Stimulated activated CD8-positive, alpha-beta memory T cell treated with anti-CD3 and anti-CD28 coated beads, Interleukin-4, amount 100 ng/mL, for 1 hour (primary cell): ENCODE measurements at places on chromosomes 4 and X.
A peak's percentile ranks its signal among the peaks of the same experiment; 100 is the strongest.

DNA sequence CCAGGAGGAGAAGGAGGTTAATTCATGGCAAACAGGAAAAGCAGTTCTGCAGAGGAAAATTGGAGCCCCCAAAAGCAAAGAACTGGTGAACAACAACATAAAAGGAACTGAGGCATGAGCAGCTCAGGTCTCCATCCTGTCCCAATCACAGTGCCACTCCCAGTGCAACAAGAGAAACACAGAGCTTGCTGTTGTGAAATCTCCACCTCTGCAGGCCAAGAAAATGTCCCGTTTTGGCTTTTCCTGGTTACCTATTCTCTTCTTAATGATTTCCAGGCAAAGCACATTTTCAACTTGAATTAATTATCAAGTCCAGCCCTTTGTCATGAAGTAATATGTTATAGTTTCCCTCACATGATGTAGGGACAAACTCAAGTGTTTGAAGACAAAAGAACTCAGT is 778 bp downstream of the C1QTNF7 start:
- no peak for DNase-seq

GRCh38 chr4:152044331-152045036 is 283.7 kb upstream of the GATB start:
- no peak for DNase-seq

GRCh38 chrX:70044541-70045245 is 5.0 kb downstream of the AWAT2 start:
- DNase-seq = no peak

DNA sequence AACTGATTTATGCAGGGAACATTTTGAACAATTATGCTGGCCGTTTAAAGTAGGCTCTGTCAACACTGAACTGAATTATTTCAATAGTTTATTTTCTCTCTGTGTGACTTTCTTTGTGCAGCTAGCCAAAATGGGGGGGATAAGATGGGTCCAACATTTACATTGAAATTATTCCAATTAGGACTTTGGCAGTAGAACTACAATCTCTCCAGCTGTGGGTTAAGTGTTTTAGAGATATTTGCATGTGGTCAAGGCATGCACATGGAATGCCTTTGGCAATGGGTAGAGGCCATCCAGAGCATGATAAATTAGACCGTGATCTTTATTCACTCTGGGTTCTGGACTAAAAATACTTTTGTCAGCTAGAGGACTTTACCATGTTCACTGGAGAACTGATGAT is 107.9 kb upstream of the ELOVL6 start:
- no peak for DNase-seq

GRCh38 chr4:152975380-152976211 is 39.5 kb downstream of the FHDC1 start:
- no peak for DNase-seq

DNA sequence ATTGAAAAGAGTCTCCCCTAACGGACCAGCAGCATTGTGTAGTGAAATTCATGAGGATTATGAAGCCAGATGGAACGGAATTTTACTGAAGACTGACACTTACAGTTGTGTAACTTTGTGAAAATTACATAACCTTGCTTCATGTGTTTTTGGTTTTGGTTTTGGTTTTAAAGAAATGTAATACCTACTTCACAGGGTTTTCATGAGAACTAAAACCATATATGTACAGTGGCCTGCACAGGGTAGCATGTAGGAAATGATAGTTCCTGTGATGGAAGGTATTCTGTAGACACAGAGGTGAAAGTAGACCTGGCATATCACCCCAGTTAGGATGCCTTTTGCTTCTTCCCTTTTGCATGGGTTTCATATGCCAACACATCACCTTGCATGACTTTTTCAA is 247.0 kb downstream of the BANK1 start:
- no peak for DNase-seq

DNA sequence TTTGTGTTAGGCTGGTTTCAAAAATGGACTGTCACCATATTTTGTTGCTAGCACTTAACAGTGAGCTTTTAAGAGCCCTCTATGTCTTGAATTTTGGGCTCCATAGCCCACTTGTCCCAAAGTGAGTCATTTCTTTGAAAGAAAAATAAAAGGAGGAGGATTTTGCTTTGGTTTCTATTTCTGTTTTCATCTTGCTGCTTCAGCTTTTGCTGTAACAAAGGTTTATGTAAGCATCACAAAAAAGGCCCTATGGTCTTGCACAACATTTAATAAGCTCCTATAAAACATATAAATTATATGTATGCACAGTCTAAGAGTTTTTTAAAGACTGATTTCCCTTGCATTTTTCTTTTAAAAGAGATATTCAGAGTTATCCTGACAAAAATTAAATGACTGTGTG is 105.2 kb downstream of the PHOX2B start:
- DNase-seq = no peak

- DNase-seq = no peak
Measured at GRCh38 chr4:139898293-139898692, 232.7 kb downstream of the MGST2 start.

- no peak for DNase-seq
Measured at GRCh38 chr4:51906167-51906958, 63.4 kb downstream of the DCUN1D4 start.

- no peak for DNase-seq
Measured at GRCh38 chrX:108735091-108735678, 1.2 kb downstream of the IRS4 start.

DNA sequence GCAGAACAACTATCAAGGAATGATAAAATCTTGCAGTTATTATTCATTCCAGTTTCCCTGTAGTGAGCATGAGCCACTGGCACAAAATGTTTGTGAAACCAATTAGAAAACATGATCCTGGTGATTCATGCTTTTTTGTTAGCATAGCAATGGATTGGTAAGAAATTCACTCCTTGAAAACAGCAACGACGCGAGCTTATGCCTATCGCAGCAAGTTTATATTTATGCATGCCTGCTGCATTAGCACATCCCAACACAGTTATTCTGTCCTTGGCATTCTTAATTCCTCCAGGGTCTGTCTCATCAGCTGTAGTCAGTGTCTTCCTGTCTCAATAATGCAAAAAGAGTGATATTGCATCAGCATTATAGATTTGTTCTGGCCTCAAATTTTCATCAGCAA is 975.9 kb downstream of the STIM2 start:
- no peak for DNase-seq

DNA sequence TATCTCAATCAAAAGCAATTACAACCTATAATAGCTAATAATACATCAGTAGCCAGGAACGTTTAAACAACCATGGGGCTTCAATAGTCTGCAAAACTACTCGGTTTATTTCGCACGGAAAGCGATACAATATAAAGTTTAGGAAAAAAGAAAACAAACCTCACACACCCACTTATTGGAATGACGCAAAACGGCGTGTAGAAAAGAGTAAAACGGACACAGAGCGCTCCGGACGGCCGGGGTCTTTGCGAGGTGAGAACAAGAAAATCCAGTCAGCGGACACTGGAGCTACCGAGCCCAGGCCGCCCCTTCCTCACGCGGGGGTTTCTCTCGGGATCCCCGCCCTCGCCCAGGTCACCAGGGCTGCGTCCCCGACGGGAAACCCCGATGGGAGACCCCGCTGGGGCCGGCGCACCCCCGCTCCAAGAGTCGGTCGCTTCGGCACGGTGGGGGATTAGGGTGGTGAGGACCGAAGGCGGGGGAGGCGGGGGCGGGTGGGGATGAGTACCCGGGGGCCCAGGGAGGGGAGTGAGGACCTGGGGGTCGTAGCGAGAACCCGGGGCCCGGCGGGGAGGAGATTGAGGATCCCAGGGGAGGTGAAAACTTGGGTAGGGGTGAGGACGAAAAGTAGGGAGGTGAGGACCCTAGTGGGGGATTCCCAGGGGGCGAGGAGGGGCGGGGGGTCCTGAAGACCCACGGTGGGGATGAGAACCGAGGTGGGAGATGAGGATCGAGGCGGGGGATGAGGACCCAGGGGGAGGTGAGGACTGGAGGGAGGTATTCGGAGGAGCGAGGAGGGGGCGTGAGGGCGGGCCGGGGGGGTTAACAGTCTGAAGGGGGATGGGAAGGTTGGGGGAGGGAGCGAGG is 737 bp downstream of the NELFA start:
- DNase-seq = no peak

DNA sequence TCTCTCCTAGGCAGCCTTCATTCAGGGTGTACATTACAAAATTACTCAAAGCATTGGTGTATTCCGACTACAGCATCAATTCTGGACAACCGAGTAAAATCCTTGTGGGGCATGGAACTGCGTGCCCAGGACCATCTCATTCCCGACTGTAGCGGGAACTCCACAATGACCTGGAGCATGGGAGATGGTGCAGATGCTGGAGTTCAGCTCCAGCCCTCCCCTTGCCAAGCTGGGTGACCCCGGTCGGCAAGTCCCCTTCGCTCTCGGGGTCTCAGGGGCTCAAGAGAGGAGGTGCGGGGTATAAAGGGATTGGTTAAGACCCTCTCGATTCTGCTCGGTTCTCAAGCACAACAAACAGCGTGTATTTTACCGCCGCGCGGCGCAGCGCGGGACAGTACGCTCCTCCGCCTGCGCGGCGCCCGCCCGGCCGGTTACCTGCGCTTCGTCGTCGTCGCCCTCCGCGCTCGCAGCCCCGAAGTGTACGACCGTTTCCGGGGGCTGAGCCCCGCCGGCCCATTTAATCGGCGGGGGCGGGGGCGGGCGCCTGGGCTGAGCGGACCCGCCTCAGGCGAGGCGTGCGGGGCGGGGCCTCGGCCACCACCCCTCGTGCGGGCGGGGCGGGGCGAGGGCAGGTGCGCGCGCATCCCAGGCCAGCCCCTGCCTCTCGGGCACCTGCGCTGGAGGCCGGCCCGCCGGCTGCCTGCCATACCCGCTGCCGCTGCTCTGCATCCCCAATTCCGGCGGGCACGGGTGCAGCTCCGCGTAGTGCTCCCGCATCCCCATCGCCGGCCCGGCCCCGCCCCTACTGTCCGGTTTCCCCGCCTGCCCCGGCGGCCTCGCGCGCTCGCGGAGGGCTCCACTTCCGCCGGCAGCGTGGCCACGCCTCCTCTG is at the start of gene G6PD:
Gene G6PD (minus strand): TSS at position 493 of the 891 bp plus-strand sequence. CDS start 691 bp downstream, outside the sequence.
- DNase-seq = peak; percentile 34

DNA sequence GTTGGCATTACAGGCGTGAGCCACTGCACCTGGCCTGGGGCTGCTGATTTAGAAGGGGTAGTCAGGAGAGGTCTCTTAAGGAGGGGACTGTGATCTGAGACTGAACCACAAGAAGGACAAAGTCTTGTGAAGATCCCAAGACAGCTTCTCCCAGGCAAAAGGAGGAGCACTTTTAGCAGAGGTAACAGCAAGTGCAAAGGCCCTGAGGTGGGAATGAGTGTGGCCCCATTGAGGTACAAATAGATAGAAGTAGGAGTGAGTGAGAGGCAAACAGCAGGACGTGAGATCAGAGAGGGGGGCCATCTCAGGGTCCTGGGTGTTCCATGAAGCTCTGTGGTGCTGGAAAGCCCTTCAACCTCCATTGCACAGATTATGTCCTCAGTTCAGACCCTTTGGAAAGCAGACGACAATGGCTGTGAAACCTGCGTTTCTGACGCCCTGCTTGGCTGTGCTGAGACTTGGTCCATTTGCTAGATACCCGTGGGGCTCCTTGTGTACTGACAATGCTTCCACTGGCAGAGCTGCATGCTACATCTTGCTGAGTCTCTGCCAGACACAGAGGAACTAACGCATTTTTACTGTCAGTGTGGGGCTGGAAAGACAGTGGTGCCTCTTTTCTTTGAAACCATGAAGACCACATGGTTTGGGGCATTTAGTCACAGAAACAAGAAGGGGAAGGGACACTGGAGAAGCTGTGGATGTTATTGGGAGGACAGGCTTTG is 1.3 kb upstream of the CCKAR start:
- no peak for DNase-seq

DNA sequence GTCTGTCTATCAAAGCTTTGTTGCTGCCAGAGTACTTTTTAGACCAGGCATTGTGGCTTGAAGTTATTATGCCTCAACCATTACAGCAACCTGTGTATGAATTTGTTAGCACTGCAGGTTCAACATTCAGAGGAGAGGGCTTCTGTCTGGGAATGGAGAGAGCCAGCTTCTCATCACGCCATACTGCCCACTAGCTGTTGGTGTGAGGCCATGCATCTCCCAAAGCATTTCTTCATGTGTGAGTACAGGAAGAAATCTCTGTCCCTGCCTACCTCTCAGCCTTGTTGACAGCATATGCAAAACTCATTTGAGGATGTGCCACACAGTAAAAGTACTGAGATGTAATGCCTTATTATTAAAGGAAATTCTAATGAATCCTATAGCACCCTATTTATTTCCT is 76.9 kb upstream of the PPARGC1A start:
- no peak for DNase-seq
